Activated naive CD8-positive, alpha-beta T cell treated with anti-CD3 and anti-CD28 coated beads for 36 hours (primary cell): ENCODE measurements at places on chromosomes 5 and 9. TPM values are rescaled to one million over a fixed set of nuclear protein-coding genes. Genes with fewer than 3 reads are reported as not detected.

- H3K27ac ChIP-seq: no peak overlapping the region
- no peak for DNase-seq
- no peaks in the 10 kb centered on the region for H3K27me3 ChIP-seq
- peaks cover 44% of the 10 kb centered on the region for H3K36me3 ChIP-seq
- H3K4me3 ChIP-seq: no peak overlapping the region
These were observed 92.9 kb downstream of the EHMT1 start for GRCh38 chr9:137711678-137712105.

GRCh38 chr5:38790891-38791290 is 54.9 kb upstream of the OSMR start:
- H3K27me3 ChIP-seq: peaks cover 32% of the 10 kb centered on the region
- DNase-seq: no peak

DNA sequence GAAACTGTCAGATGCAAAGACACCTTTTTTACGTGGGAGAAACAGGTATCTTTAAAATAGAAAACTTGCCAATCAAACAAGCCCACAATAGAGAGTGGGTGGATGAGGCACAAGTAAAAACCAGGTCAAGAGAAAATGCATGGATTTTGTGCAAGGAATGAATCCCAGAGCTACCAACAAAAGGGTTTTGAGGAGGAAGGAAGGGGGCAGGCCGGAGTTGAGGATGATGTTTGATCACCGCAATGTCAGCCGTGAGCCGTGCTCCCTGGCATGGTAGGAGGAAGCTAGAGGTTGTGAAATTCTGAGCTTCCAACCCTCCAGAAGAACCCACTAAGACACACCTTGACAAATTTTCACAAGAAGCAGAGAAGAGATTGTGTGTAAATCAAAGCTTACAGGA is 53.2 kb downstream of the HRH2 start:
- H3K4me1 ChIP-seq: no peaks in the 10 kb centered on the region
- H3K27ac ChIP-seq: no peak overlapping the region
- no peak for DNase-seq
- H3K36me3 ChIP-seq: peaks cover 20% of the 10 kb centered on the region
- H3K4me3 ChIP-seq: no peak overlapping the region
- H3K27me3 ChIP-seq: no peaks in the 10 kb centered on the region

COQ4 gene
- 45.6 TPM for total RNA-seq

DNA sequence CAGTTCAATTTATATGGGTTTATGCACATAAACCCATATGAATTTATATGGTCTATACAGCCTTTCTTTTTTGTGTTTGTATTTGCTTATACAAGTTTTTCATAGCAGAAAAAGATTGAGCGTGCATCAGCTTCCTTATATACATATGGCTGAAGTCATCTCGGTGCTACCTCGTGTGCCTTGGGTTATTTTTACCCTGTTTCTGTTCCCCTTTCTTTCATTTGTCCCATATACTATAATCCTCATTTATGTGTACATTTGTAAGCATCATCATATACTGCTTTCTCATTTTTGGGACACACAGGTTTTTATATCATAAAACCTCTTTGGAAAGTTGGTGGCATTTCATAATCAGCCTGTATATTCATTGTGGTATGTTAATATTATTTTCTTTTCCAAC is 107.8 kb upstream of the ADAMTSL1 start:
- peaks cover 3% of the 10 kb centered on the region for H3K27me3 ChIP-seq
- no peaks in the 10 kb centered on the region for H3K36me3 ChIP-seq
- DNase-seq: no peak
- H3K4me1 ChIP-seq: no peaks in the 10 kb centered on the region
- H3K4me3 ChIP-seq: no peak overlapping the region

- peak within 1 kb of the TSS; percentile 33 for H3K4me3 ChIP-seq
- peaks cover 10% of the 10 kb centered on the region for H3K4me1 ChIP-seq
- H3K27ac ChIP-seq: no peak within 1 kb of the TSS
- DNase-seq: peak; percentile 73
These were observed at the start of gene ADRA1B for GRCh38 chr5:159915904-159916840. ADRA1B (plus strand) TSS chr5:159916482; CDS start chr5:159916906, 424 bp downstream.

- peak overlapping the region; percentile 65 for H3K27ac ChIP-seq
- peaks cover 60% of the 10 kb centered on the region for H3K36me3 ChIP-seq
- H3K27me3 ChIP-seq: no peaks in the 10 kb centered on the region
- no peak for DNase-seq
- peak overlapping the region; percentile 3 for H3K4me3 ChIP-seq
These were observed 17.5 kb downstream of the CYFIP2 start for GRCh38 chr5:157283434-157283833.

ZBTB6 gene
- 9.6 TPM for total RNA-seq

- H3K36me3 ChIP-seq: peaks cover 2% of the 10 kb centered on the region
- no peaks in the 10 kb centered on the region for H3K4me1 ChIP-seq
- no peak overlapping the region for H3K27ac ChIP-seq
These were observed 834.1 kb upstream of the C9orf72 start for GRCh38 chr9:28407351-28407750.

DNA sequence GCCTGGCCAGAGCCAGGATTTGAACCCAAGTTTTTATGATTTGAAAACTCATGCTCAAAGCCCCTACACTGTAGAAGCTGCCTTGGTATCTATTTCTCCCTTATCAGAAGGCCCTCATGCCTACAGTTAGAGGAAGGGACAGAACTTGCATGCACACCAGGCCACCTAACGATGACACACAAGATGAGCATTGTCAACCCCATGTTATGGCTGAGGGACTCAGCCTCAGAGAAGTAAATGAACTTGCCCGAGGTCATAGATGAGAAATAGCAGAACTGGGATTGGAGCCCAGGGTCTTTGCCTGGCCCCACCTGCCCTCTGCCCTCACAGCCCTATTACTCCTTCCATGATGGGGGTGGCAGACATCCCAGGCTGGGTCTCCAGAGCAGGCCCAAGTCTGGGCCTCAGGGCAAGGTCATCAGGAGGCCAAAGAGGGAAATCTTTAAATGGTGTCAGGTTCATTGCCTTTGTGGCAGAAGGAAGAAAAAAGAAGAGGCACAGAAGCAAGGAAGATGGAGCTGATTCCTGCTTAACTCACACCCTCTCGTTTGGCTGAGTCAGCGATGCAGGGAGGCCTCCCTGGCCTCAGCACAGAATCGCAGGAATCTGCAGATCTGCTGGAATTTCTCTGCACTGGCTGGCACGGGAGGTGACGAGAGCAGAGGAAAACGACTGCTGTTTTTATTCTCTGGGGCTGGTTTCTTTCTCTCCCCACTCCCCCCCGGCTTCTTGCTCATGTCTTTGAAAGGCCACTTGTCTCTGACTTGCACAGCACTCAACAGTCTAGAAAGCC is 20.6 kb upstream of the CRB2 start:
- no peaks in the 10 kb centered on the region for H3K36me3 ChIP-seq
- DNase-seq: no peak
- no peak overlapping the region for H3K27ac ChIP-seq
- H3K4me3 ChIP-seq: no peak overlapping the region
- H3K4me1 ChIP-seq: peaks cover 41% of the 10 kb centered on the region
- no peaks in the 10 kb centered on the region for H3K27me3 ChIP-seq

- H3K27ac ChIP-seq: no peak overlapping the region
- H3K4me3 ChIP-seq: no peak overlapping the region
- DNase-seq: no peak
- H3K27me3 ChIP-seq: peaks cover 42% of the 10 kb centered on the region
- no peaks in the 10 kb centered on the region for H3K36me3 ChIP-seq
- H3K4me1 ChIP-seq: no peaks in the 10 kb centered on the region
These were observed 32.2 kb upstream of the PAM start for GRCh38 chr5:102722931-102723330.

DNA sequence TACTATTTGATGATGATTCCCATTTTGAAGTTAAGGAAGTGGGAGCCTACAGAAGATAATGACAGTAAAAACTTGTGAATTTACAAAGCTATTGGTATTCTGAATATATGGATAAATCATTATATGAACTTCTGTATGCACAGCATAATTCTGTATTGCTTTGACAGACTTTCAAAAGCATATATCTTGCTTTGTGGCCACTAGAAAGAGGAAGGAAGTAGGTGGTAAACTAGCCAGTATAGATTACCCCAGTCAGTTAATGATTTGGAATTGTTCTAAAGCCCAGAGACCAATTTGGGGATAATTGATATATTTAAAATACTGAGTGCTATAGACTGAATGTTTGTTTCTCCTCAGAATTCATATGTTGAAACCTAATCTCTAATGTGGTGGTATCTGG is 53.0 kb downstream of the NR2F1 start:
- peaks cover 5% of the 10 kb centered on the region for H3K4me1 ChIP-seq
- H3K36me3 ChIP-seq: peaks cover 1% of the 10 kb centered on the region
- no peak for DNase-seq
- no peak overlapping the region for H3K4me3 ChIP-seq

GRCh38 chr9:27675354-27675753 is 102.1 kb upstream of the C9orf72 start:
- no peaks in the 10 kb centered on the region for H3K4me1 ChIP-seq
- no peaks in the 10 kb centered on the region for H3K36me3 ChIP-seq
- no peak for DNase-seq

GRCh38 chr9:37640246-37640645 is 10.5 kb upstream of the FRMPD1 start:
- peaks cover 35% of the 10 kb centered on the region for H3K27me3 ChIP-seq
- H3K36me3 ChIP-seq: no peaks in the 10 kb centered on the region
- DNase-seq: no peak
- no peak overlapping the region for H3K27ac ChIP-seq
- no peaks in the 10 kb centered on the region for H3K4me1 ChIP-seq

GRCh38 chr9:91628892-91629291 is 205.3 kb upstream of the NFIL3 start:
- H3K27me3 ChIP-seq: peaks cover 37% of the 10 kb centered on the region
- no peak overlapping the region for H3K27ac ChIP-seq
- no peaks in the 10 kb centered on the region for H3K4me1 ChIP-seq
- no peak for DNase-seq
- no peaks in the 10 kb centered on the region for H3K36me3 ChIP-seq

CD14 gene
- total RNA-seq: 0.58 TPM

POLR3G gene
- total RNA-seq: 25.4 TPM

C1QTNF2 gene
- total RNA-seq: not detected

GRCh38 chr9:112535811-112536210 is 49.2 kb downstream of the KIAA1958 start:
- peaks cover 12% of the 10 kb centered on the region for H3K36me3 ChIP-seq
- peaks cover 8% of the 10 kb centered on the region for H3K4me1 ChIP-seq
- H3K4me3 ChIP-seq: no peak overlapping the region
- H3K27me3 ChIP-seq: no peaks in the 10 kb centered on the region

GRCh38 chr9:79026316-79026715 is 545.4 kb upstream of the TLE4 start:
- no peaks in the 10 kb centered on the region for H3K36me3 ChIP-seq
- no peaks in the 10 kb centered on the region for H3K4me1 ChIP-seq
- peaks cover 8% of the 10 kb centered on the region for H3K27me3 ChIP-seq
- DNase-seq: no peak

SLCO6A1 gene
- not detected for total RNA-seq

DNA sequence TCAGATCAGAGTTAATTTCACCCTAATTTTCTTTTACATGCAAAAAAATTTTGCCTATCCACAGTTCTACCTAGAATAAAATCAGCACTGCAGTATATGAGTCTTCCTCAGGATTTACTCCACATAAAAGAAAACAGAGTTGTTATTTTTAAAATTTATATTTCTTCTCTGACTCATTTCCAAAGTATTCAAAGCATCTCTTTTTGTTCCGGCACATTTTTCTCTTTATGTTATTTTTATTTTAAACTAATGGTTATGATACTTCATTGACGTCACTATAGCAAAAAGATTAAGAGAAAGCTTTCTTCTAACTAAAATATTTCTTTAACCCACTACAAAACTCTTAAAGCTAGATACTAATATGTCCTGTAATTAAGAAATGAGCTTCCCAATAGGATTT is 590.4 kb downstream of the PRELID2 start:
- no peak for DNase-seq
- H3K27me3 ChIP-seq: no peaks in the 10 kb centered on the region
- no peak overlapping the region for H3K4me3 ChIP-seq
- H3K36me3 ChIP-seq: no peaks in the 10 kb centered on the region
- no peaks in the 10 kb centered on the region for H3K4me1 ChIP-seq

GRCh38 chr5:38846379-38847011 is 683 bp downstream of the OSMR start:
- H3K4me3 ChIP-seq: peak overlapping the region; percentile 64
- H3K4me1 ChIP-seq: peaks cover 4% of the 10 kb centered on the region
- H3K27ac ChIP-seq: no peak overlapping the region
- H3K27me3 ChIP-seq: peaks cover 65% of the 10 kb centered on the region

- H3K4me3 ChIP-seq: no peak overlapping the region
- no peaks in the 10 kb centered on the region for H3K36me3 ChIP-seq
- H3K4me1 ChIP-seq: no peaks in the 10 kb centered on the region
- no peak for DNase-seq
- no peak overlapping the region for H3K27ac ChIP-seq
These were observed 305.8 kb upstream of the SMARCA2 start for GRCh38 chr9:1709347-1709746.

DNA sequence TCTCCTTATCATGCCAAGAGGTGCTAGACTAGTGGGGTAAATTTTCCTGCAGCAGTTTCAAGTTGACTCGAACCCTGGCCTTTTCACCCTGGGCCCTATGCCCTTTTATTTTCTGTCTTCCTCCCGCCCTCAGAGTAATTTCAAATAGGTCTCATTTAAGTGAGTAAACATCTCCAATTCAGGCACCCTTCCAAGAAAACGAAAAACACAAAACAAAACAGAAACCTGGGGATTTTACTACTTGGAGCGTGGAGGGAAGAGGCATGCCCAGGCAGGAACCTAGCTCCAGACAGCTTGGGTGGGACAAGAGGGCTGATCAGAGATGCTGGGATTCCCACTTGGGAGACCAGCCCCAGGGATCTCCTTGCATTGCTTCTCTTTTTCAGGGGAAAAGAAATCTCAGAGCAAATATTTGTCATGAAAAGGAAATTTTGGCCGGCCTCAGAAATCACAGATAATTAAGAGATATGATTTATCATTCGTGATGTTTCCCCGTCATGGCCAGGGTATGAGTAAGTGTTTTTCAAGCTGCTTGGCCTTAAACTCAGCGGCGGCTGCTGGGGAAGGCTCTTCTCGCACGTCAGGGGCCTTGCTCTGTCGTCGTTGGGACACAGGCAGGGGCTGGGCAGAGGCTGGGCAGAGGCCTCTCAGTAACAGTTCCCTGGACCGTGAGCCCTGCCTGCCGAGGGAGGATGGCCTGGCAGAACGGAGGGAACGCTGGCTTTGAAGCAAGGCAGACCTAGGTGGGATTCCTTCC is 248.6 kb upstream of the KLF4 start:
- no peaks in the 10 kb centered on the region for H3K4me1 ChIP-seq
- no peak overlapping the region for H3K27ac ChIP-seq
- no peak for DNase-seq
- H3K4me3 ChIP-seq: no peak overlapping the region
- no peaks in the 10 kb centered on the region for H3K27me3 ChIP-seq

PTGES gene
- total RNA-seq: 0.21 TPM

DNA sequence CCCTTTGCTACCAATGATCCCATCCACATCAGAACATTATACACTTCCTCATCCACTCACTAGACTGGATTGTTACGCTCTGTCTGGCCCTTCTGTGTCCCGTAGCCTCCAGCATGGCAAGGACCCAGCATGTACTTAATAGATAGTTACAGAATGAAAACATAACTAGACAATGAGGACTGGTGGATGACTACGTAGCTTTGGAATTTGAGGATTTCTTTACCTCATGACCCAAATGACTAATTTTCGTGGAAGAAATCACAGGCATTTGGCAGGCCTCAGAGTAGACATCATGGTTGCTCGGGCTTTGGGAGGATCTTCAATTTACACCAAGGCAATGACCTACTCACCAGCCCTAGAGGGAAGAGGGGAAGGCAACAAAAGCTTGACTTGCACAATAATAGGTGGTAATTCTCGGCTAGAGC is 299.8 kb downstream of the TLE1 start:
- H3K36me3 ChIP-seq: no peaks in the 10 kb centered on the region
- no peak for DNase-seq
- no peaks in the 10 kb centered on the region for H3K27me3 ChIP-seq
- no peaks in the 10 kb centered on the region for H3K4me1 ChIP-seq

- H3K4me3 ChIP-seq: no peak overlapping the region
- H3K4me1 ChIP-seq: no peaks in the 10 kb centered on the region
- H3K36me3 ChIP-seq: peaks cover 46% of the 10 kb centered on the region
- no peaks in the 10 kb centered on the region for H3K27me3 ChIP-seq
These were observed 131.9 kb downstream of the CWC27 start for GRCh38 chr5:64900618-64901017.

PTGDS gene
- total RNA-seq: not detected

LCN15 gene
- total RNA-seq: not detected
